Cerebellar cortex (tissue), 1 donor: ENCODE measurements at places on chromosomes 6 and 20.
A peak's percentile ranks its signal among the peaks of the same experiment; 100 is the strongest.

DNA sequence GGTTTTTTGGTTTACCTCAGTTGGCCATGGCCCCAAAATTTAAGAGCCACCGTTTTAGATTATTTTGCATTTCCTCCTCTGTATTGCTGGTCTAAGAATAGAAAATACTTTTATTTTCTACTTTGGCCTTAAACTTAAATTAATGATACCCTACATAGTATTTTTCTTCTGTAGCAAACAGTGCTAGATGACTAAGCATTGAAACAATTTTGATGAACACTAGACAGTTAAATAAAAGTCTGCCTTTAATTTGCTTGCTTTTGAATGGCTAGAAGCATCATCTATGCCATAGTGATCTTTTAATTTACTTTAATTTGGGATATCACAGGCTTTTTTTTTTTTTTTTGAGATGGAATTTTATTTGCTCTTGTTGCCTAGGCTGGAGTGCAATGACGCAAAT is 106.4 kb downstream of the CD109 start:
- DNase-seq = no peak

GRCh38 chr20:8265588-8265987 is 133.5 kb downstream of the PLCB1 start:
- no peak for DNase-seq

- DNase-seq = no peak
These were observed at the start of gene PXDC1 for GRCh38 chr6:3751077-3751729. TSS of gene PXDC1 (minus strand) at chr6:3751713. CDS start at chr6:3751531, 182 bp downstream.

GRCh38 chr6:131293472-131293911 is 158.2 kb downstream of the AKAP7 start:
- no peak for DNase-seq

GRCh38 chr6:133435065-133435728 is 194.0 kb downstream of the EYA4 start:
- peak; percentile 20 for DNase-seq

GRCh38 chr6:39843305-39844020 is 51.3 kb downstream of the DAAM2 start:
- DNase-seq = no peak

DNA sequence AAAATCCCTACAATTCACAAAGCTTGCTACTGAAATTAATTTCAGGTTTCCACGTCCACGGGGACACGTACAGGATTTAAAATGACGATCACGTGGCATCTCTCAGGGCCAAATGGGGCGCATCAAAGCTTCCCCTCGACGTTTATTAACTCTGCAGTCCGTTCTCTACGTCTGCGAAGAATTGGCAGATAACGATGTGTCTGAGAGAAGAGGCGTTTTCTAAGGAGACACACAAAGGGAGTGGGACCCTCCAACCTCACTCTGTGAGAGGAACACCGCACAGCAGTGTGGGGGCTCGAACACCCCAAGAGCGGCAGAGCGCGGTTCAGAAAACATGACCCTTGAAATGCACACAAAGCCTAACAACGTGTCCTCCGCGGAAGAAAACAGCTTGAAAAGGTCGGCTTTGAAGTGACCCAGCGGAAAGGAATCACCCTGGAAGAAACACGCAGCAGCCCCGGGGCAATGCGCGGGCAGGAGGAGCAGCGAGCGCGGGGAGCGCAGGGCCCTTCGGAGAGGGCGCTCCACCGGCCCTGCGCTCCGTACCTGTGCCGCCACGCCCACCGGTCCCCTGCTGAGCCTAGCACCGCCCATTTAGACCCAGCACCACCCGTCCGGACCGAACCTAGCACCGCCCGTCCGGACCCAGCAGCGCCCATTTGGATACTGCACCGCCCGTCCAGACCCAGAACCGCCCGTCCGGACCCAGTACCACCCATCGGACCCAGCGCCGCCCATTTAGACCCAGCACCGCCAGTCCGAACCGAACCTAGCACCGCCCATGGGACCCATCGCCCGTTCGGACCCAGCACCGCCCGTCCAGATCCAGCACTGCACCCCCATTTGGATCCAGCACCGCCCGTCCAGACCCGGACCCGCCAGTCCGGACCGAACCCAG is 1.1 kb upstream of the AFDN start:
- peak; percentile 39 for DNase-seq

GRCh38 chr6:20605581-20605980 is 71.3 kb downstream of the CDKAL1 start:
- peak; percentile 46 for DNase-seq

- no peak for DNase-seq
These were observed 27.4 kb downstream of the CBLN4 start for GRCh38 chr20:55977690-55978459.
